Stomach (tissue), 19 donors: ENCODE measurements at places on chromosomes 2 and 18. TPM values are rescaled to one million over a fixed set of nuclear protein-coding genes. Genes with fewer than 3 reads are reported as not detected.

DNA sequence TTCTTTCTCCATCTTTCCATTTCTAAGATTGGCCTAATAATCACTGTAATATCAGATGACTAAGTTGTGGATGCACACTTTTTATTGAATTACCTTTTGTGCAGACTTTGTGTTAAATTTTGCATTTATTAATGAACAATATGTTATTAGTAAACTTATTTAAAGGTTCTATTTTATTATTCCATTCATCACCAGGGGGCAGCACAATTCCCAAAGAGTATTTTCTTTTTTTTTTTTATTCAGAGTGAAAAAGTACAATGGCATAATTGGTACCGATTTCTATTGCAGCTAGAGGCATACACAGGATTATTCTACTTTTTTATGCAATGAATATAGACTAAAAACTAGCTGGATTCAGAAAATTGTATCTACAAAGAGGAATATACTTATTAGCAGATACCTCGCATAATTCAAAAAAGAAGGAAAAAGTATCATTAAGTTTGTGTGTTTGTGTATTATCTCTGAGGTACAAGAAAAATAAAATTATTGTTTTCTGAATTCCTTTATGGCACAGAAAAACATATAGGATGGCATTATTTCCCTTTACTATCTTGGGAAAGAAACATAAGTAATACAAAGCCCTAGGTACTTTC is 390.6 kb downstream of the ERBB4 start:
- H3K36me3 ChIP-seq: no peaks in the 10 kb centered on the region
- H3K27me3 ChIP-seq: no peaks in the 10 kb centered on the region
- H3K4me1 ChIP-seq: no peaks in the 10 kb centered on the region
- DNase-seq: no peak
- H3K27ac ChIP-seq: no peak overlapping the region

Gene KIF5C
- 2.3 TPM for total RNA-seq

- H3K36me3 ChIP-seq: no peaks in the 10 kb centered on the region
- no peak overlapping the region for H3K27ac ChIP-seq
- no peaks in the 10 kb centered on the region for H3K27me3 ChIP-seq
- DNase-seq: peak; percentile 30
These were observed 37.2 kb downstream of the CREG2 start for GRCh38 chr2:101349893-101350662.

DNA sequence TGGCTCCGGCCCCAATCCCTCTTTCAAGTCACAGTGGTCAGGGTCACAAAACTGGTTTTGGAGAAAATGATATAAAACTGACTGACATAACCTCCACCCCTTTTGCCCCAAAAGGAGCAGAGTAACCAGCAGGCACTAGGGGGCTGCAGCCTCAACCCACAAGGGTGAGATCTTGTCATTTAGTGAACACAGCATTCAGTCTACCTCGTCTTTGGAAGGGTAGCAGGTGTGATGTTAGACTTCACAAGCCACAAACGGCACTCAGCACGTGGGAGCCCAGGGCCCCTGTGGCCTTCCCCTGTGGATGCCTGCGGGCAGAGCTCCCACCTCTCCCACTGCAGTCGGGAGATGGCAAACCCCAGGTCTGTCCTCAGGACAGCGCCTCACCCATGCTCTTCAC is 372.1 kb upstream of the MYT1L start:
- no peaks in the 10 kb centered on the region for H3K36me3 ChIP-seq
- H3K27me3 ChIP-seq: no peaks in the 10 kb centered on the region
- no peak overlapping the region for H3K4me3 ChIP-seq
- no peaks in the 10 kb centered on the region for H3K4me1 ChIP-seq

Gene CFAP210
- total RNA-seq: not detected

DNA sequence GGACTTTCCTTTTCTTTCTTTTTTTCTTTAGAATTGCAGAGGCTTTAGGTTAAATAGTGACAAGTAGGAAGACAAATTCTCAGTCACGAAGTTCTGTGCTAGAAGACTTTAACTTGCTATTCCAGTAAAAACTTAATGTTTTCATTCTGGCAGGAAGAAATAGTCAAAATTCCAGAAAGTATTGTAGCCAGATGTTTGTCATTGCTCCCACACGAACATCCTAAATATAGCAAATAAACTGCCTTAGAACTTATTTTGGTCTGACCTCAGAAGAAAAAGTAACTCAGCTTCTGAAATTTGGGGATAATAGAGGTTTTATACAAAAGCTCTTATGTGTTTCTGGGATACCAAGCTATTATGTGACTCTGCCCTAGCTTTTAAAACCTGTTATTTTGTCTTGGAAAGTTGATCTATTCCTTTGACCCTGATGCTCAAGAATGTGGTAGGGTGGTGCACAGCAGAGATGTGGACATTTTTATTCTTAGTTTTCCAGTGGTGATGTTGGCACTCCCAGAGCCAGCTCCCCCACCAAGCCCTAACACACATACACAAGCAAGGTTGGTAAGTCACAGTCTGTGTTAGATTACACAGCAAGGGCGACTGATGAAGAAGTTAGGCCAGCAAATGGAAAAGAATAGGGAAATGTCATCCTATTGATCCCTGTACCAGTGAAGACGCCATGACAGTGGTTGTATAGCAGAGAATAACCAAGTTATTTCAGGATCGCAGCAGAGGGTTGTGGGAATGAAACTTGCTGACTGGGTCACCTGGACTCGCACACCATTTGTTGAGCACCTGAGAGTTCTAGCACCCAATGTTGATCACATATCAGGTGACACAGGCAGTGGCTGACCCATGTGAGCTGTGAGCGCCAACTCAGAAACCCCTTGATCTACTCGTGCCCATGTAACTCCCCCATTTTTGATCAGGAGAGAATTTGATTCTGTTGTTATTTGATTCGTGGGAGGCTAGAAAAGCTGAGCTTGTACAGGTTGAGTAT is 23.7 kb downstream of the FARP2 start:
- H3K4me1 ChIP-seq: peaks cover 41% of the 10 kb centered on the region
- H3K27me3 ChIP-seq: no peaks in the 10 kb centered on the region
- DNase-seq: peak; percentile 58
- H3K4me3 ChIP-seq: no peak overlapping the region

Gene SPATA3
- total RNA-seq: not detected

- H3K27ac ChIP-seq: no peak overlapping the region
- H3K4me1 ChIP-seq: peaks cover 33% of the 10 kb centered on the region
- DNase-seq: no peak
- no peaks in the 10 kb centered on the region for H3K36me3 ChIP-seq
These were observed 73.6 kb upstream of the CYP1B1 start for GRCh38 chr2:38149531-38149930.

Gene CYS1
- 33.8 TPM for total RNA-seq

DNA sequence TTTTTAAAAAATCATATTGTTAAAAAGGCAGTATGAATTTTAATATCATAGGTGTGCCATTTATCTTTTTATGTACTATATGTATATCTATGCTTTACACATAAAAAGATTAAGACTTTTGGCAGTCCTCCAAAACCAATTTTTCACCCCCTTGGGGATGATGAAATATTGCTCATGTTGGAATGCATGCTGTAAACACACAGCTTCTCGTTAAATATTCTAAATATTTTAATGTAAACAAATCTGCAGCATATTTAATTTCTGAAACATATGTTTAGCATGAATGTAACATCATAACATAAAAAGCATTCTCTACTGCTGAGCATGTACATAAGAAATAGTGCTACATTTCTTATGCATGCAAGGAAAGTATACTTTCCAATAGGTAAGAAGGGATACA is 484.3 kb upstream of the LRATD1 start:
- no peak for DNase-seq
- no peak overlapping the region for H3K4me3 ChIP-seq
- H3K36me3 ChIP-seq: no peaks in the 10 kb centered on the region
- H3K27me3 ChIP-seq: no peaks in the 10 kb centered on the region

DNA sequence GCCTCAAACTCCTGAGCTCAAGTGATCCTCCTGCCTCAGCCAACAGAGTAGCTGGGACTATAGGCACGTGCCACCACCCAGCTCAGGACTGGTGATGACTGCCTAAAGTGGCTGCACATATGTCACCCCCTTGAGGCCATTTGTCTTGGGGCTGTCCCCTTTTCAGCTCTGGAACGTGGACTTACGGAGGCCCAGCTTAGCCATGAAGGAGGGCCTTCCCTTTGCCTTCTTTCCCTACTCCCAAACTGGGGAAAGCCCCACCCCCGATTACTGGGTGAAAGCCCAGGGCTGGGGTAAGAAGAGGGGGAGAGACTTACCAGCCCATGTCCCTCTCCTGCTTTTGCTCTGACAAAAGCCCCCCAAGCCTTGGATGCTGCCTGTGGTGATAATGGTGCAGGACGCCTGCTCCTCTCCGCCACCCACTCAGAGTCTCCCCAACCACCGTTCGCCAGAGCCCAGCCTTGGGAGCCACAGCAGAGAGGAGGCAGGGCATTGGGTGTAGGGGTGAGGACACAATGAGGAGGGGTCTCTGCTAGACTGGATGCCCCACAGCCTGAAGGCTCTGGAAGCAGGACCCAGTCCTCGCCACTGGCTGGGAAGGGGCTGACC is 2.5 kb upstream of the DUSP2 start:
- H3K27ac ChIP-seq: no peak overlapping the region
- no peak for DNase-seq
- H3K4me1 ChIP-seq: peaks cover 55% of the 10 kb centered on the region
- H3K36me3 ChIP-seq: no peaks in the 10 kb centered on the region
- no peak overlapping the region for H3K4me3 ChIP-seq

Gene SLC4A5
- total RNA-seq: 4.8 TPM

DNA sequence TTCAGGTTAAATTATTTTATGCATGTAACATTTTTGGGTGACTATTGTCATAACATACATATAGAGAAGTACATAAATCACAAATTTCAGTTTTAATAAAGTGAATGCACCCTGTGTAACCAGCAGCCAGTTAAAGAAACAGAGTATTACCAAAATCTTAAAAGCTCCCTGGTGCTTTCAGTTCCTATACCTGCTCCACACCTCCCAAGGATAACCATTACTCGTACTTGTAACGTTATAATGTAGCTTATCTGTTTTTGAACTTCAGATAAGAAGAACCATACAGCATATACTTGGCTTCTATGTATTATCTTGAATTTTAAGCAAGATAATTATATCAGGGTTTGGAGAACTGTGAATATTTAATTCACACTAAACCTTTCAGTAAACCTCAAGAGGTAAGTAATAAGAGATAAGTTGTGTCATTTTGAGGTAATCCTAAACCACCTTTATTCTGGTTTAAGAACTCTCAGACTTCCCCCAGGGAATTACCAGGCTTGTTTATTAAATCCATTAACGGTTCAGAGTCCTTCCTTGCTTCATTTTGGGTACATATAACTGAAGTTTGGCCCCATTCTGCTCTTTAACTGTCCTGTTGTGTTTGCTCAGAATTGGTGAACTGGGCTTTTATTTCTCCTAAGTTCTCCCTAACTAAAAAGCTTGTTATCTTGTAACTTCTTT is 58.6 kb downstream of the LCLAT1 start:
- H3K4me3 ChIP-seq: no peak overlapping the region
- peaks cover 22% of the 10 kb centered on the region for H3K4me1 ChIP-seq
- H3K27me3 ChIP-seq: no peaks in the 10 kb centered on the region
- H3K36me3 ChIP-seq: no peaks in the 10 kb centered on the region

GRCh38 chr2:238202326-238203093 is 985 bp downstream of the ILKAP start:
- peak overlapping the region; percentile 76 for H3K4me3 ChIP-seq
- peaks cover 31% of the 10 kb centered on the region for H3K4me1 ChIP-seq
- H3K36me3 ChIP-seq: no peaks in the 10 kb centered on the region
- DNase-seq: no peak

GRCh38 chr2:46651363-46652099 is 172.2 kb downstream of the TMEM247 start:
- no peak overlapping the region for H3K27ac ChIP-seq
- DNase-seq: no peak
- H3K36me3 ChIP-seq: no peaks in the 10 kb centered on the region
- no peaks in the 10 kb centered on the region for H3K27me3 ChIP-seq
- peaks cover 7% of the 10 kb centered on the region for H3K4me1 ChIP-seq

- no peak overlapping the region for H3K4me3 ChIP-seq
- H3K27ac ChIP-seq: no peak overlapping the region
- no peaks in the 10 kb centered on the region for H3K27me3 ChIP-seq
- no peaks in the 10 kb centered on the region for H3K4me1 ChIP-seq
These were observed 147.5 kb downstream of the NCOA1 start for GRCh38 chr2:24638568-24638967.

- peak overlapping the region; percentile 57 for H3K4me3 ChIP-seq
- peaks cover 36% of the 10 kb centered on the region for H3K4me1 ChIP-seq
- H3K36me3 ChIP-seq: no peaks in the 10 kb centered on the region
- peak; percentile 90 for DNase-seq
These were observed 4.2 kb upstream of the SP100 start for GRCh38 chr2:230411570-230412370.

Gene EPB41L3
- 71.0 TPM for total RNA-seq

GRCh38 chr2:50097148-50097547 is 934.8 kb downstream of the NRXN1 start:
- no peak overlapping the region for H3K4me3 ChIP-seq
- peak; percentile 66 for DNase-seq
- no peaks in the 10 kb centered on the region for H3K27me3 ChIP-seq

Gene PIKFYVE
- total RNA-seq: 26.6 TPM

DNA sequence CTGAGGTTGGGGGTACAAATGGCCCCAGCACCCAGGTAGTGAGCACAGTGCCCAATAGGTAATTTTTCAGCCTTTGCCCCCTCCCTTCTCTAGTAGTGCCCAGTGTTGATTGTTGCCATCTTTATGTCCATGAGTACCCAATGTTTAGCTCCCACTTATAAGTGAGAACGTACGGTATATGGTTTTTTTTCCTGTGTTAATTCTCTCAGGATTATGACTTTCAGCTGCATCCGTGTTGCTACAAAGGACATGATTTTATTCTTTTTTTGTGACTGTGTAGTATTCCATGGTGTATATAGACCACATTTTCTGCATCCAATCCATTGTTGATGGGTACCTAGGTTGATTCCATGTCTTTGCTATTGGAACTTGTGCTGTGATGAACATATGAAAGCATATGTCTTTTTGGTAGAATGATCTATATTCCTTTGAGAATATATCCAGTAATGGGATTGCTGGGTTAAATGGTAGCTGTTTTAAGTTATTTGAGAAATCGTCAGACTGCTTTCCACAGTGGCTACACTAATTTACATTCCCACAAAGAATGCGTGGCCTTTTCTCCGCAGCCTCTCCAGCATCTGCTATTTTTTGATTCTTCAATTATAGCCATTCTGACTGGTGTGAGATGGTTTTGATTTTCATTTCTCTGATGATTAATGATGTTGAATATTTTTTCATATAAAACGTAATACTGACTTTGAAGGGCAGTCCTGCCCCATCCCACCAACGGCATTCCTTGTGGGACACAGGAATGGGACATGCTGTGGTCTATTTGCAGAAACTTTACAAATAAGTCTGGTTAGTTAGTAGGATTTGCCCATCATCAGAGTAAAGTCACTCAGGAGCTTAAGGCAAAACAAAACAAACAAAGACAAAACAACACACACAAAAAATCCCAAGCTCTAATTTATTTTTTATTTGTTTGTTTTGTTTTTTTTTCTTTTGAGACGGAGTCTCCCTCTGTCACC is 135.0 kb downstream of the MYCN start:
- H3K36me3 ChIP-seq: no peaks in the 10 kb centered on the region
- no peak for DNase-seq
- no peaks in the 10 kb centered on the region for H3K27me3 ChIP-seq
- no peak overlapping the region for H3K4me3 ChIP-seq
- no peak overlapping the region for H3K27ac ChIP-seq

GRCh38 chr2:118705032-118705431 is 142.4 kb downstream of the EN1 start:
- no peak overlapping the region for H3K4me3 ChIP-seq
- no peaks in the 10 kb centered on the region for H3K4me1 ChIP-seq
- no peak for DNase-seq
- no peaks in the 10 kb centered on the region for H3K27me3 ChIP-seq
- H3K36me3 ChIP-seq: no peaks in the 10 kb centered on the region
- H3K27ac ChIP-seq: no peak overlapping the region

- no peaks in the 10 kb centered on the region for H3K4me1 ChIP-seq
- H3K4me3 ChIP-seq: no peak overlapping the region
- no peak overlapping the region for H3K27ac ChIP-seq
These were observed 71.8 kb upstream of the LRATD1 start for GRCh38 chr2:14560716-14561115.
